Psoas muscle (tissue), 8 donors: ENCODE measurements at places on chromosomes 3 and 15. TPM values are rescaled to one million over a fixed set of nuclear protein-coding genes. Genes with fewer than 3 reads are reported as not detected.

- H3K27me3 ChIP-seq: no peaks in the 10 kb centered on the region
- no peak overlapping the region for H3K27ac ChIP-seq
- DNase-seq: no peak
These were observed 488.4 kb upstream of the UBE2E2 start for GRCh38 chr3:22714749-22715148.

ZBED2 gene
- not detected for total RNA-seq

VWA5B2 gene
- total RNA-seq: 0.26 TPM

- H3K4me3 ChIP-seq: no peak overlapping the region
- no peak for DNase-seq
- H3K27ac ChIP-seq: no peak overlapping the region
These were observed 81.5 kb downstream of the PPM1L start for GRCh38 chr3:160837394-160837980.

DNA sequence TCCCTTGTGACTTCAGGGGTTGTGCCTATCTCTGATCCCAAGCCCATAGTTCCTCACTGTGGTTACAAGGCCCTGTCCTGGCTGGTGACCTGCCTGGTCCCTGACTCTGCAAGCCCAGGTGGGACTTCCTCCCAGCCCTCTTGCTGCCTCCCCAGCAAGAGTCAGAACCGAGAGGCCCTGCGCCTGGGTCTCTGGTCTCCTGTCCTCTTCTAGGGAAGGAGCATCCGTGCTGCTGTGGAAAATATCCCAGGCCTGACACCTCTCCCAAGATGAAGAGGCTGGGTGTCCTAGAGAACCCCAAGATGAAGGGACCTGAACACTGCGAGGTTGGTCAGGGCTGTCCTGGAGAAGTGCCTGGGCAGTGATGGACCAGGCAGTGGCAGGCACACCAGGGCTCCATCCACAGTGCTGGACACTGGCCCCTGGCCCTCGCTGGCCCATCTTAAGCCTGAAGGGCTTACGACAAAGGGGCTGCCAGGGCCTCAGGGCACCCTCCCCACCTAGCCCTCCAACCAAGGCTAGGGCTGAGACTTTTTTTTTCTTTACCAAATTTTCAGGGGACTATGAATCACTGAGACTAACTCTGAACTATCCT, 32.7 kb downstream of the PTH1R start:
- peak; percentile 12 for DNase-seq
- H3K36me3 ChIP-seq: no peaks in the 10 kb centered on the region
- peaks cover 22% of the 10 kb centered on the region for H3K4me1 ChIP-seq
- H3K27ac ChIP-seq: no peak overlapping the region
- H3K4me3 ChIP-seq: no peak overlapping the region

- H3K27me3 ChIP-seq: no peaks in the 10 kb centered on the region
- H3K4me1 ChIP-seq: no peaks in the 10 kb centered on the region
- DNase-seq: no peak
- H3K4me3 ChIP-seq: no peak overlapping the region
- no peaks in the 10 kb centered on the region for H3K36me3 ChIP-seq
- no peak overlapping the region for H3K27ac ChIP-seq
These were observed 380.0 kb downstream of the LRTM1 start for GRCh38 chr3:54547846-54548245.

LHFPL4 gene
- total RNA-seq: not detected

- no peaks in the 10 kb centered on the region for H3K36me3 ChIP-seq
- no peaks in the 10 kb centered on the region for H3K4me1 ChIP-seq
- no peak for DNase-seq
- no peak overlapping the region for H3K4me3 ChIP-seq
- H3K27me3 ChIP-seq: no peaks in the 10 kb centered on the region
- H3K27ac ChIP-seq: no peak overlapping the region
These were observed 114.3 kb downstream of the OXSM start for GRCh38 chr3:25904206-25904605.

CASR gene
- total RNA-seq: not detected

DNA sequence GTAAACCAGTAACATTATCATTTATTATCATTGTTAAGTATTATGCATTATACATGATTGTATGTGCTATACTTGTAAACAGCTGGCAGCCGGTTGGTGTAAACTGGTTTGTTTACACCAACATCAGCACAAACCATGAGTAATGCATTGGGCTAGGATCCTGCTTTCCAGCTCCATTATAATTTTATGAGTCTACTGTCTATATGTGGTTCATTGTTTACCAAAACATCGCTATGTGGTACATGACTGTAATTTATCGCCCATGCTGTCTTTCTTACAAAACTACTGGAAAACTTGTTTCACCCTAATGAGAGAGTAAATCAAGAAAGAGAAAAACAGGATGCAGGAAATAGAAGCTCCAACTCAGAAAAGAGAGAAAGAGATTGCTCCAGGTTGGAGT, 224.8 kb upstream of the CBLB start:
- H3K27me3 ChIP-seq: no peaks in the 10 kb centered on the region
- DNase-seq: no peak
- H3K4me3 ChIP-seq: no peak overlapping the region
- no peaks in the 10 kb centered on the region for H3K36me3 ChIP-seq

CACNA2D2 gene
- total RNA-seq: 1.5 TPM

DNA sequence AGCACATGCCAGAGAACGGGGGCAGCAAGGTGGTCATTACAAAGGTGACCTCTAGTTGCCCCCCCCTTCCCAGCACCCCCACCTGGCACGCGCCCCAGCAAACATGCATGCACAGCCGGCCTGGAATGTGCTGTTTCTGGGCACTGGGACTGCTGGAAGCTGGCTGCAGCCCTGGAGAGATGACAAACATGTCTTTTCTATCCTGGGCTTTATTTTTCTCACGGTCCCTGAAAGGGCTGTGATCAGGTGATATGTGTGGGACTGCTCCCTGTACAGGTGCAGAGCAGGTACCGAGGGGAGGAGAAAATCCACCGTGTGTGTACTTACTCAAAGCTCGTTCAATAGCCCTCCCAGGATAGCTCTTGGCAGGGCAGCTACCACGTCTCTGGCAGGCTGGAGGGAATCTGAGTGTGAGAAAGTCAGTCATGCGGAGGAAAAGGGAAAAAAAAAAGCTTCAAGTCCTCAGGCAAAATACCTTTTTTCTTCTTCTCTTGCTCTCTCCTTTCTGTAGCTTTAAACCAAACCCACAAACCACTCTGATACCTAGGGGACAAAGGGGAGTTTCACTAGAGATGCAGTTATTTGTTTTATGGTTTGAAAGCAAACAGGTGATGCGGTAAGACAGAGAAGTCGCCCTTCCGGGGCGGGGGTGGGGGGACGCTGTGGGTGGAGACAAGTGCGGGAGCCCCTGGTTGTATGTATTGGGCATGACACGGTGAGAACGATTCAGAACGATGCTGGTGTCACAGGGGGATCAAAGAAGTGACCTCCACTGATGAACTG, 5.0 kb upstream of the HES1 start:
- H3K27me3 ChIP-seq: no peaks in the 10 kb centered on the region
- H3K27ac ChIP-seq: no peak overlapping the region
- no peak overlapping the region for H3K4me3 ChIP-seq
- DNase-seq: peak; percentile 22
- H3K4me1 ChIP-seq: peaks cover 27% of the 10 kb centered on the region

- H3K4me1 ChIP-seq: no peaks in the 10 kb centered on the region
- H3K4me3 ChIP-seq: no peak overlapping the region
- H3K27ac ChIP-seq: no peak overlapping the region
- H3K27me3 ChIP-seq: no peaks in the 10 kb centered on the region
These were observed 269.7 kb downstream of the ABHD5 start for GRCh38 chr3:43960448-43960840.

LTK gene
- 0.22 TPM for total RNA-seq

DNA sequence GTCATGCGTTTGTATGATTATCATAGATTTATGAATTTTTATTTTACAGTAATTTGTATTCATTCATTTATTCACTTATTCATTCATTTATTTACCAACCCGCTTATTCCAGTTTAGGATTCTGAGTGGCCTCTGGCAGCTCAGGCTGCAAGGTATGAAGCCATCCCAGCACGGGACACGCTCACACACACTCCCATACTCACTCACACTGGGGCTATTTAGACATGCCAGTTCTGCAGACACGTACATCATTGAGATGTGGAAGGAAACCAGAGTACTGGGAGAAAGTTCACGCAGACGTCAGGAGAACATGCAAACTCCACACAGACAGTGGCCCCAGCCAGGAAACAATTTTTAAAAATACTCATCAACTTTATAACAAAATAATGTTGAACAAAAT, 5.1 kb downstream of the CDIN1 start:
- peaks cover 20% of the 10 kb centered on the region for H3K4me1 ChIP-seq
- H3K27me3 ChIP-seq: no peaks in the 10 kb centered on the region
- H3K36me3 ChIP-seq: no peaks in the 10 kb centered on the region
- no peak overlapping the region for H3K4me3 ChIP-seq

GRCh38 chr15:23422946-23423708, 23.9 kb downstream of the GOLGA6L2 start:
- no peaks in the 10 kb centered on the region for H3K36me3 ChIP-seq
- no peak for DNase-seq
- no peaks in the 10 kb centered on the region for H3K27me3 ChIP-seq
- H3K4me1 ChIP-seq: no peaks in the 10 kb centered on the region
- H3K27ac ChIP-seq: no peak overlapping the region

GRCh38 chr3:131564812-131565211, 62.0 kb upstream of the MRPL3 start:
- H3K4me1 ChIP-seq: no peaks in the 10 kb centered on the region
- no peaks in the 10 kb centered on the region for H3K36me3 ChIP-seq
- no peak for DNase-seq

SI gene
- total RNA-seq: not detected

DNA sequence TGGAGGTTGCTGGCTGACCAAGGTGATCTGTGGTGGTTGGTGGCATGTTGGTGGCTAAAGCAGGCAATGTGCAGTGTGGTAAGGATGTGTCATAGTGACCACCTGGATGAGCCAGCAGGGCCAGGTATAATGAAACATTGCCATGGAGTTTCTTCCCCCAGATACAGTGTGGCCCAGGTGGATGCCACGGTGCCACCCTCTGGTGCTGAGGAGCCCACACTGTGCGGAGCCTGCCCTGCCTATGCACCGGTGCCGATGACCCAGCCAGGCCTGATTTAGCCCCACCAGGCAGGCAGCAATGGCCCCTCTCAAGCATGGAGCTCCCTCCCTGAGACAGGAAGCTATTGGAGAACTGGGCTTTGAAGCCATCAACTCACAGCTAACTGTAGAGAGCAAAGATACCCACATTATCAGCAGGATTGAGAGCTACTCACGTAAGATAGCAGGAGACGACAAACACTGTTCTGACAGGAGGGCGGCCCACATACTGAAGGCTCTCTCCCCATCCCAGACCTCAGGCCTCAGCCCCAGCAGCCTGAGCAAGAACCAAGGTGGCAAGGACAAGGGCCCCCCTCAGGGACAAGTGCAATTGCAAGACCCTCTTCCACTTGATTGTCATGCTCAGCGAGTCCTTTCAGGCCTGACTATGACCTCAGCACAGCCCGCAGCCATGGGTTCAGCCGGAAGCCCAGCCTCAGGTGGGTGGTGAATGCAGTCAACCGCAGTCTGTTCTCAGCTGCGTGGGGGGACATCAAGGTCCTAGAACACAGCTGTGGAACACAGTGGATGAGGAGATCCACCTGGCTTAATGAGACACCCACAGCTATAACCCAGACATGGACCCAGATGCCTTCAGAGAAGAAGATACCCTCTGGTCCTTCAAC, 82.8 kb upstream of the CDV3 start:
- no peak overlapping the region for H3K27ac ChIP-seq
- H3K4me1 ChIP-seq: no peaks in the 10 kb centered on the region
- no peak overlapping the region for H3K4me3 ChIP-seq
- no peaks in the 10 kb centered on the region for H3K36me3 ChIP-seq
- no peak for DNase-seq

DNA sequence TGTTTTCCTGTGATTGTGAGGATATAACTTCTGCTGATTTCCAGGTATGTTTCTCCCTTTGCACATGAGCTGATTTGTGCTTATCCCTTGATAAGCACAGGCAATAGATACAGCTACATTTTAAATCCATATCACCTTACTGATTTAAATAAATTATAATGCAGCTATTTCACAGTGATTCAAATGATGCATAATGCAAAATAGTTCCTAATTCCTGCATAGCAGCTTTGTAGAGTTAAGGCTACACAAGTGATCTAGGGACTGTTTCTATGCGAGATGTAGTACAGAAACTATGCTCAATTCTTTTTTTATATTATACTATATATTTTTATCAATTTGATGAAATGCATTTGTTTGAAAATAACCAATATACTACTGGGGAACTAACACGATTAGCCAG, 334.2 kb downstream of the LRTM1 start:
- no peak overlapping the region for H3K27ac ChIP-seq
- peaks cover under 1% of the 10 kb centered on the region for H3K4me1 ChIP-seq
- H3K36me3 ChIP-seq: no peaks in the 10 kb centered on the region
- H3K4me3 ChIP-seq: no peak overlapping the region

- no peak overlapping the region for H3K27ac ChIP-seq
- H3K4me3 ChIP-seq: no peak overlapping the region
- DNase-seq: no peak
- H3K36me3 ChIP-seq: no peaks in the 10 kb centered on the region
These were observed 96.1 kb upstream of the PROK2 start for GRCh38 chr3:71881041-71881440.

DNA sequence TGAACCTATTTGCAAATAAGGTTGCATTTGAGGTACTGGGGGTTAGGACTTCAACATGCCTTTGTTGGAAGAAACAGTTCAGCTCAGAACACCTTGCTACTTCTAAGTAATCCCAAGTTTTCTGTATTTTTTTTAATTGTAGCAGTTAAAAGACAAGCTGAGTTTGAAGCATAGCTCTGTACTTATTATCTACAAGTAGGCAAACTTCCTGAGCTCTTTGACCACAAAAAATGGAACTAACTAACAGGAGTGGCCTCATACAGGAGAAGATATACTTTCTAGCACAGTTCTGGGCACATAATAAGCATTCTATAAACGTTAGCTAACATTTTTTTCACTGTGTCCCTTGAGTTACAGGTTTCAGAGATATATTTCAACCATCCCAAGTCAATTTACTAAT, 159.2 kb downstream of the CHST2 start:
- H3K27ac ChIP-seq: no peak overlapping the region
- H3K36me3 ChIP-seq: no peaks in the 10 kb centered on the region
- H3K4me1 ChIP-seq: no peaks in the 10 kb centered on the region
- H3K4me3 ChIP-seq: no peak overlapping the region

GRCh38 chr15:38059665-38060064, 125.2 kb downstream of the TMCO5A start:
- H3K27ac ChIP-seq: no peak overlapping the region
- H3K4me3 ChIP-seq: no peak overlapping the region
- no peaks in the 10 kb centered on the region for H3K4me1 ChIP-seq
- no peaks in the 10 kb centered on the region for H3K27me3 ChIP-seq
- no peak for DNase-seq

GRCh38 chr15:23035964-23036566, 3.3 kb downstream of the TUBGCP5 start:
- H3K27me3 ChIP-seq: no peaks in the 10 kb centered on the region
- H3K4me3 ChIP-seq: no peak overlapping the region
- no peak for DNase-seq
- H3K36me3 ChIP-seq: no peaks in the 10 kb centered on the region
- H3K27ac ChIP-seq: no peak overlapping the region

- no peaks in the 10 kb centered on the region for H3K4me1 ChIP-seq
- H3K4me3 ChIP-seq: no peak overlapping the region
- no peaks in the 10 kb centered on the region for H3K27me3 ChIP-seq
- no peaks in the 10 kb centered on the region for H3K36me3 ChIP-seq
These were observed 19.6 kb upstream of the C15orf61 start for GRCh38 chr15:67501177-67501835.
